ACHN (cell line): ENCODE measurements at places on chromosomes 16 and 17.

DNA sequence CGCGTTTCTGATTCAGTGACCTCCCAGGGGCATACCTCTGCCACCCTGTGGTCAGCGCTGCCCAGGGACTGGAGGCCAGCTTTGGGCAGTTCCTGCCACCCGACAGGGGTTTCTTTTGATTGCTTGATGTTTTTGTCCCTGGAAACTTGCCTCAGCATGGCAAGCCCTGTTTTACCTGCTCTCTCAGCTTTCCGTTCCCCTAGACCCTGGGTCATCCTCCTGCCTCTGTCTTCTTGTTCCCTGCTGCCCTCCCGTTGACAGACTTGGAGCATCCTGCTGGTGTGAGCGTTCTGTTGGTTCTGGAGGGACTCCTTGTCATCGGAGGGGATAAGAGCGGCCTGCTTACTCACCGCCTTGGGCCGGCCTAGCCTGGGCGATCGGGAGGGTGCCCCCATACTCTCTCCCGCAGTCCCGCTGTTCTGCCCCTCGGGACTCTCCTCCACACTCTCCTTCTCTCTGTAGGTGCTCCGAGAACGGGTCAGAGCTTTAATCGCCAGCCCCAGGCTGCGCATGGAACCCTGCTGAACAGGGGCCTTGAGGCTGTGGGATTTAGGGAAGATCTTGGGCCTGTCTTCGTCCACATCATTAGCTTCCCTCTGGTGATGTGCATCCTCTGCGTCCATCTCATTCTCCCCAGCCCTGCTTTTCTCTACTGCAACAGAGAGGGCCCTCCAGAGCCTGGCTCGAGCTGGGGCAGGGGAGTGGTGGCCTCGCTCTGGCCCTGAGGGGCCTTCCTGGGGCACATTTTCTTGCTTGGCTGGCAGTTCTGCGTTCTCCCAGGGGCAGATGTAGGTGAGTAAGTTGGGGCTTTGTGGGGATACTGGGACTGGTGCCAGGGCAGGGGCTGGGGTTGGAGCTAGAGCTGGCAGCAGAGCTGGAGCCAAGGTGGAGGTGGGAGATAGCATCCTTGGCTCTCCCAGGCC, 13.7 kb downstream of the GPR179 start:
- no peak for DNase-seq

DNA sequence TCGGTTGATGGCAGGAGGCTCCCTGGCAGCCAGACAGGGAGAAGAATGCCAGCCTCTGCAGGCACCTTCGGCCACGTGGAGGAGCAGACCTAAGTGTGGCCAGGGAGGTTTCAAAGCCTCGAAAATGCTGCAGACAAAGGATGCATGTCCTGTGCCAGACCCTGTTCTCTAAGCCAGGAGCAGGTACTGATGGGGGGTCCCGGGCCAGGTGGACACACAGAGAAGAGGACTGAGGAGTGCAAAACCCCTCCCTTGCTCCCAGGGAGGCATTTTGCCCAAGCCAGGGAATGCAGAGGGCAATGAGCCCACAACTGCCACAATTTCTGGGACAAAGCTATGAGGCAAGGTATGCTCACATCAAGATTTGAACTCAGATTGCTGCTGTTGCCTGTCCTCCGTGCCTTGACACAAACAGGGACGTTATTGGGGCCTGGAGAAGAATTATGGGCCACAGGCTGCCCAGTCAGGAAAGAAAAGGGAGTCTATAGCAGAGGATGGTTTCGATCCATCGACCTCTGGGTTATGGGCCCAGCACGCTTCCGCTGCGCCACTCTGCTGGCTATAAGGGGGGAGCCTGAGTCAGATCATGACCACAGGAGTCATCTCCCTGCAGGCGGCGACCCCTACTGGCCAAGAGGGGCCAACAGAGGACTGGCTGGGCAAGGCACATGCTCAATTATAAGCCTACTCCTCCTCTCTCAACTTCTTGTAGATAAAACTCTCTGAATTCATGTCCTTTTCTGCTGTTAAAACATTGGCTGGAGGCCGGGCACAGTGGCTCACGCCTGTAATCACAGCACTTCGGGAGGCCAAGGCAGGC, 25.1 kb upstream of the FOXK2 start:
- DNase-seq = peak; percentile 93

GRCh38 chr16:7703672-7704071, 371.0 kb downstream of the RBFOX1 start:
- no peak for DNase-seq

DNA sequence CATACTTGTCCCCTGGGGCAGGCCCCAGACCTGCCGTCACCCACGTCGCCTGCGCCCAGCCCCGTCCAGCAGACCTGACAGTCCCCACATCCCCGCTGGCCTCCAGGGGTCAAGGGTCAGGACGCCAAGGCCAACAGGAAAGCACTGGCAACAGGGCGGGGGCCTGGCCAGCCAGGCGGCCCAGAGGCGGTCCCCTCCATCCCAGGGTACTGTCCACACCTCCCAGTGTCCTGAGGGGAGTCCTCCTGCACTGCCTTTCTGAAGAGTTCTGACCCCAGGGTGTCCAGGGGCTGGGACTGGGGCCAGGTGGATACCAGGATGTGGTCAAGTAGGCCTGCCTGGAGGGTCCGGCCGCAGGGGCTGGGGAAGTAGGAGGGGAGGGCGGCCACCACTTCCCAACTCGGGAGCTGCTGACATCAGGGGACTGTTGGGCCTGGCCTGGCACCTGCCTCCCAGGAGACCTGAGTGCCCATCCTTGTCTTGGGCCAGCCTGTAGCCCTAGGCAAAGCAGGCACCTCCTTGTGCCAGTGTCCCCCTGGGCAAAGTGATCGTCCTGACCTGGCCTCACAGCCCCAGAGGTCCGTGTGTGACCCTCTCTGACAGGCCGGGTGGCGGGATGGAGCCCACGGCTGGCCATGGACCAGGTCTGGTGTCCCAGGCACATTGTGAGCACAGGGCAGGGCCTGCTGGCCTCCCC, 6.7 kb upstream of the AXIN1 start:
- DNase-seq = no peak

DNA sequence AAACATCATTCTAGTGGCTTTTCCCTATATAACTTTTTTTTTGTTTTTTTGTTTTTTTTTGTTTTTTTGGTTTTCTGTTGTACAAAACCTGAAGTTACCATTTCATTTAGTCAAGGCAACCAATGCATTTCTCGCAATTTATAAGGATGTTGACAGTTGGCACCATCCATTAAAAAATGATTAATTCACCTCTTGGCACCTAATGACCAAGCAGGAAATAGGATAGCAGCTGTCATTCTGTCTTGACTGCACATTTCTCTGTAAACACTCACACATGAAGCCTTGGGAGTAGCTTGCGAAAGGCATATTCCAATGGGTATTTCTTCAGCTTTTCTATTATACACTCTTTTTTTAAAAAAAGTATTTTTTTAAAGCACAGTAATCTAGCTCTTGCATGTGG, 77.5 kb downstream of the SYCE1L start:
- no peak for DNase-seq

GRCh38 chr16:59886021-59886420, 1151.9 kb upstream of the GOT2 start:
- DNase-seq = peak; percentile 41
